ENCODE measurements at places on chromosomes 12 and 14.

GRCh38 chr14:60656686-60657455, 7.6 kb upstream of the SIX1 start:
- H3K4me3 ChIP-seq: peak overlapping the region; percentile 54
- no peaks in the 10 kb centered on the region for H3K4me1 ChIP-seq
- no peaks in the 10 kb centered on the region for H3K36me3 ChIP-seq
- H3K27ac ChIP-seq: no peak overlapping the region
- DNase-seq: peak; percentile 31

- H3K4me3 ChIP-seq: no peak within 1 kb of the TSS
- no peaks in the 10 kb centered on the region for H3K36me3 ChIP-seq
- H3K27me3 ChIP-seq: no peaks in the 10 kb centered on the region
- H3K4me1 ChIP-seq: no peaks in the 10 kb centered on the region
These were observed at the start of gene TMEM132D for GRCh38 chr12:129903956-129904829. TSS of gene TMEM132D (minus strand) at chr12:129904025.

DNA sequence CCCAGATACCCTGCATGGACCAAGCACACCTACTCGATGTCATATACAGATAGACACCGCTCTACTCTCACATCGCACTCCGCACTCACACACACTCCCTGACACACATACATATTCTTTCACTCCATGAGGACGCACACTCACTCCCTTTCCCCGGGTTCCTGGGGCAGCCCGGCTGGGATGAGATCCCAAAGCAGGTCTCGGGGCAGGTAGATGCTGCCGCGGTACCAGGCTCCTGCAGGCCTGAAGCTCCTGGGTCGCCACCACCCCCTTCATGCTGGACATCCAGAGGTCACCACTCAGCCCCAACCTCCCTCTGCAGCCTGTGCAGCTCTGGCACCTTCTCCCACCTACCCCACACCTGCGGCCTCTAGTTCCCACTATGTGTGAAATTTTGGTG, 2.3 kb downstream of the C1QL4 start:
- peaks cover 16% of the 10 kb centered on the region for H3K27me3 ChIP-seq
- H3K4me3 ChIP-seq: no peak overlapping the region
- H3K36me3 ChIP-seq: no peaks in the 10 kb centered on the region
- no peak overlapping the region for H3K27ac ChIP-seq
- H3K4me1 ChIP-seq: no peaks in the 10 kb centered on the region

GRCh38 chr14:44767646-44768173, 194.0 kb downstream of the KLHL28 start:
- H3K36me3 ChIP-seq: no peaks in the 10 kb centered on the region
- H3K27me3 ChIP-seq: no peaks in the 10 kb centered on the region
- no peak for DNase-seq
- no peak overlapping the region for H3K4me3 ChIP-seq
- no peak overlapping the region for H3K27ac ChIP-seq
- no peaks in the 10 kb centered on the region for H3K4me1 ChIP-seq

- no peak for DNase-seq
- H3K27ac ChIP-seq: no peak overlapping the region
These were observed 73.0 kb upstream of the ATF1 start for GRCh38 chr12:50690925-50691324.

- no peak overlapping the region for H3K27ac ChIP-seq
- H3K4me1 ChIP-seq: no peaks in the 10 kb centered on the region
- H3K36me3 ChIP-seq: no peaks in the 10 kb centered on the region
- H3K27me3 ChIP-seq: no peaks in the 10 kb centered on the region
- H3K4me3 ChIP-seq: no peak overlapping the region
- DNase-seq: no peak
These were observed 2.4 kb downstream of the KRT73 start for GRCh38 chr12:52615912-52616311.

DNA sequence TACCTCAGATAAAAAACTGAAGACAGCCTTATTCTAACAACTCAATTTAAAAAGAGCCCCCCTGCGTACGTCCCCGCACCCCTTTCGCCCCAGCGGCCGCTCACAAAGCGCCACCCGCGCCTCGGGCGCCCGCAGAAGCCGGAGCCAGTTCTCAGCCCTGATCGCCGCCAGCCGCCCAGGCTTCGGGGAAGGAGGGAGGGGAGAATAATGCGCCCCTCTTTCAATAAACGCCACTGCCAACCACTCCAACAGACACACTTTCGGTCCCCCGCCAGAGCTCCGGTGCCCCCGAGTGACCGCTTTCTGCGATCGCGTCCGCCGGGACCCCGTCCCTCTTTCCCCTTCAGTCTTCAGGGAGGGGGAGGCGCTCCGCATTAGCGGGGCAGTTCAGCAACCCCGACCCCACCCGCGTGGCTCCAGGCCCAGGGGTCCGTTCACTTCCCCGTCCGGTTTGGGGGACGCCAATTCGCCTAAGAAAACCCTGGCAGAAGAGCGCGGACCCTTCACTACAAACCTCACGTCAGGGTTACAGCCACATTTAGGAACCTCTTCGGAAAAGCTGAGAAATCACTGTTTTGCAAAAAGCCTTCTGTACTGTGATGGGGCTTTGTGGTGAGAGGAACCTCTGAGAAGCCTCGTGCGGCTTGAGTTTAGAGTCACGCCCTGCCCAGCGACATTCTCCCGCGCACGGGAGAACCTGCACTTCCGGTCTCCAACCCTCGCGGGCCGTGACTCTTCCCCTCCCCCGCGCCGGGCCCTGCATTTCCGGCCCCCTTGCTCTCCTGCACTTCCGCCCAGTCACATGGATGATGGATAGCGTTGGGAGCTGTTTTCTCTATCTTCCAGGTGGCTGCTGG, 18.7 kb downstream of the FOXG1 start:
- no peaks in the 10 kb centered on the region for H3K36me3 ChIP-seq
- no peak for DNase-seq
- no peak overlapping the region for H3K27ac ChIP-seq
- H3K27me3 ChIP-seq: peaks cover 48% of the 10 kb centered on the region
- H3K4me1 ChIP-seq: peaks cover 8% of the 10 kb centered on the region

All from uterus (tissue), 4 donors.